ENCODE measurements at places on chromosomes 11 and 22. TPM values are rescaled to one million over a fixed set of nuclear protein-coding genes. Genes with fewer than 3 reads are reported as not detected.
A peak's percentile ranks its signal among the peaks of the same experiment; 100 is the strongest.

DNA sequence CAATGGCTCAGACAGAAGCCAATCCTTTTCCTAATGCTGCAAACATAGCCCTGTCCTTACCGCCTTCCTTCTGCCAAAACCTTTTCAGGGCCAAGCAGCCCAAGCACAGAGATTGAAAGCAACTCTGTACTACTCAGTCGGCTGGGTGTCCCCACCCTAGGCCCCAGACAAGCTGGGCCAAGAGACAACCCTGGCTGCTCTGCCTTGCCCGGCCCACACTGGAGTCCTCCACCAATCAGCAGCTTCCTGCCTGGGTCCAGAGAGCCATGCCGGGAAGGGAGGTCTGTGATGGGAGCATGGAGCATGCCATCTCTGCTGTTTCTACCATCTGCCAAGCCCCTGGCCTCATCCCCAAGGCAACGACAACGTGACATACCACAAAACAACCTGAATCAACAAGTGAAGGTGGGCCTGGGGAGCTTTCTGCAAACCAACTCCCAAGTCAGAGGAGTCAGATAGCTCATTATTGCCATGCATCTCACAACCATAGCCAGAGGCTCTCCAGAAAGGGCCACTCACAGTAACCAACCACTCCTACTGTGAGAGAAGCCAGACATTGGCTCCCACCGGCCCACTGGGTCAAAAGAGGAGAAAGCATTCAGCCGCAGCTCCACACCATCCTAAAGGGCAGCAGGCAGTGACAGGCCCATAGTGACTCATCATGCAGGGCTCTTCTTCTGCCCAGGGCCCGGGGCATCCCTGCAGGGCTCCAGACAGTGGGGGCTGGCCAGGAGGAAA is 18.2 kb downstream of the PATZ1 start:
- no peak overlapping the region for H3K27ac ChIP-seq
- H3K36me3 ChIP-seq: peaks cover 7% of the 10 kb centered on the region
- H3K27me3 ChIP-seq: no peaks in the 10 kb centered on the region
- no peak for DNase-seq

DNA sequence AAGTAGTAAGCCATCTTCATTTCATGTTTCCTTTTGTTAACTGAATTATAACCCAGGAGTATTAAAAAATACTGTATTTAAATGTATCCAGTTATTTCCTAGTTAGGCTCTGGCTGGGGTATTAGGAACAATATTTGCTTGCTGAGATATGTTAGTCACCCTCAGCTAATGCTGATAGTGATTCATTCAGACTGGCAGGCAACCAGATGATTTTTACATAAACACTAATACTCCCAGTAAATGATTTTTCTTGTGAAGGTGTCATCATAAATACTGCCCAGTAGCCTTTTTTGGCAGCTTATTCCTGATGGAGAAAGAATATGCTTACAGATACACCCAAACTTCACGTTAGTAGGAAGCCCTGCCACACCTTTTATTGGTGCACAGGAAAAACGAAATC is 8.1 kb downstream of the YWHAH start:
- peaks cover 22% of the 10 kb centered on the region for H3K36me3 ChIP-seq
- no peak overlapping the region for H3K4me3 ChIP-seq
- H3K27me3 ChIP-seq: no peaks in the 10 kb centered on the region
- peak overlapping the region; percentile 73 for H3K27ac ChIP-seq
- H3K4me1 ChIP-seq: peaks cover 25% of the 10 kb centered on the region

- no peak overlapping the region for H3K4me3 ChIP-seq
- peaks cover 17% of the 10 kb centered on the region for H3K4me1 ChIP-seq
- no peak overlapping the region for H3K27ac ChIP-seq
- H3K27me3 ChIP-seq: no peaks in the 10 kb centered on the region
Observed at GRCh38 chr11:123434262-123434661, 4.2 kb downstream of the GRAMD1B start.

DNA sequence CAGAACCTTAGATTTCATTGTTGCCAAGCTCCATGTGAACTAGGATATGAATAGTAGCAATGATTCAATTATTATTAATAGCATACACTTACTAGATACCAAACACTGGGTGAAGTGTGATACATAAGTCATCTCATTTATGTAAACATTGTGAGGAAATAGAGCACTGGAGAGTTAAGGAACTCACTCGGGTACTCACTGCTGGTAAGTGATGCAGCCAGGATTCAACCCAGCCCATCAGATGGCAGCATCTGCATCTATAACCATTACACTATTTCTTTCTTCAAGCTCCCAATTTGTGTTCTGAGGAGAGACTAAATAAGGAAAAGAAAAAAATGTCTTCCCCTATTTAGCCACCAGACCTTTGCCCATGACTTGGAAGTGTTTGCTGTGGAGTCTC is 10.2 kb upstream of the ALG8 start:
- H3K27ac ChIP-seq: no peak overlapping the region
- H3K4me3 ChIP-seq: no peak overlapping the region
- H3K36me3 ChIP-seq: no peaks in the 10 kb centered on the region
- peak; percentile 43 for DNase-seq

TRIM51 gene
- total RNA-seq: not detected

GRCh38 chr11:47147250-47147649 is 29.4 kb downstream of the ARFGAP2 start:
- no peaks in the 10 kb centered on the region for H3K36me3 ChIP-seq
- H3K4me1 ChIP-seq: peaks cover 12% of the 10 kb centered on the region
- no peaks in the 10 kb centered on the region for H3K27me3 ChIP-seq
- no peak overlapping the region for H3K27ac ChIP-seq
- DNase-seq: no peak

GRCh38 chr11:40130427-40130826 is 1329.0 kb downstream of the LRRC4C start:
- H3K36me3 ChIP-seq: no peaks in the 10 kb centered on the region
- peaks cover 7% of the 10 kb centered on the region for H3K4me1 ChIP-seq
- DNase-seq: no peak
- H3K4me3 ChIP-seq: no peak overlapping the region
- H3K27ac ChIP-seq: no peak overlapping the region

MPZL2 gene
- 0.95 TPM for total RNA-seq

CCDC116 gene
- total RNA-seq: 0.22 TPM

APOA1 gene
- total RNA-seq: 6.0 TPM

ARHGEF17 gene
- 59.7 TPM for total RNA-seq

SCGB2A2 gene
- total RNA-seq: not detected

FOLR1 gene
- total RNA-seq: 3.6 TPM

LRRC74B gene
- total RNA-seq: 0.19 TPM
